Fibroblast of pulmonary artery (primary cell): ENCODE measurements at places on chromosomes 12 and 14.

DNA sequence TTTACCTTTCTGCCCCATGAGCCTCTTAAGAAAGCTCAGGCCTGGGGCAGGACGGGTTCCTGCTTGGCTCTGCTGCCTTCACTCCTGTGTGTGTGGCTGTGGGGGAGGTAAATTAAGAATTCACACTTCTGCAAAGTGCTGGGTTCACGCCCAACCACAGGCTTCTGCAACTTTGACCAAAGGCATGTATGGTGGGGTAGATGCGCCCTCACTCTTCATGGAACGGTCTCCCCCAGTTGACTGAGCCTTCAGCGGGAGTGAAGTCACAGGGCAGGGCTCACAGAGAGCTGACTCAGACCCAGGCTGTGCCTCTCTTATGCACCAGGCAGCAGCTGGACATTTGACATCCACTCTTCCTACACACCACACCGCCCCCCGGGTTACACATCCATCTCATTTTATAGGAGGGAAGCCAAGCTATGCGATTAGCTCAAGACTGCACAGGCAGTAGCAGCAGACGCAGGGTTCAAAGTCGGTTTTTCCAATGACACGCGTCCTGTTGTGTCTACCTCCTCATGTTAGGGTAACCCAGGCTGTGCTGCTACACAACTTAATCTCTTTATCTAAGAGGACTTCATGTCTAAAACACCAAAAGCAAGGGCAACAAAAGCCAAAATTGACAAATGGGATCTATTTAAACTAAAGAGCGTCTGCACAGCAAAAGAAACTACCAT lies 15.4 kb upstream of the BCL11B start:
- DNase-seq, result no peak

- no peak for DNase-seq
Observed at GRCh38 chr14:100603341-100604120, 16.3 kb upstream of the BEGAIN start.

- peak; percentile 87 for DNase-seq
Observed at GRCh38 chr14:75303381-75303789, 24.8 kb downstream of the FOS start.

DNA sequence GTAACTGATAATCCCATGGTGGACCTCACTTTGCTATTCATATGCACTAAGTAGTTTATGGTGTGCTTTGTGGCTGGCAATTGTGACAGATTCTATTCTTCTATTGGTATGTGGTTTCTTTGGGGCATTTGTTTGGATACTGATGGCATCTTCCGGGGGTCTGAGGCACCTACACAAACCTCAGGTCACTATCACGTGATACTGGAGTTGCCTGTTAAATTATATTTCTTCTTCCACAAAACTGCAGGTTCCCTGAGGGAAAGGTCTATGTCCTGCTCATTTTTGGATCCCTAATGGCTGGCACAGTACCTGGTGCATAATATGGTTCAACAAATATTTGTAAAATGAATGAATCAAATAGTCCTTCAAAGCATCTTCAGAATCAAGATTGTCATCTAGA lies 49.5 kb upstream of the HELB start:
- DNase-seq, result no peak

GRCh38 chr12:42696406-42697149 lies 107.0 kb upstream of the PRICKLE1 start:
- peak; percentile 92 for DNase-seq

GRCh38 chr12:97148941-97149559 lies 242.0 kb downstream of the NEDD1 start:
- peak; percentile 47 for DNase-seq

GRCh38 chr12:79322905-79323304 lies 367.9 kb downstream of the PAWR start:
- DNase-seq, result no peak

DNA sequence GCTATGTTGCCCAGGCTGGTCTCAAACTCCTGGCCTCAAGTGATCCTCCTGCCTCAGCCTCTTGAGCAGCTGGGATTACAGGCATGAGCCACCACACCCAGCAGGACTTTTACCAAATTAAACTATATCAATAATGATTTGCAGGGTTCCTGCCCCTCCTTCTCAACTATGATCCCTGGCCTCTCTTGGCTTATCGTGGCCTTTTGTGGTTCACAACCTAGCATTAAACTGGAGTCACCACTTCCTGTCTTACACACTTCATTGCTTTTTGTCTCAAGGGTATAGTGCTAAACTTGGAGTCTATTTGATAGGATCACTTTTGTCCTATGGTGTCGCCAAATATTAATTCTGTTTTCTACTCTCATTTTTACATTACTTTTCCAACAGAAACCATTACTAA lies 64.5 kb downstream of the SEC23A start:
- DNase-seq, result no peak

DNA sequence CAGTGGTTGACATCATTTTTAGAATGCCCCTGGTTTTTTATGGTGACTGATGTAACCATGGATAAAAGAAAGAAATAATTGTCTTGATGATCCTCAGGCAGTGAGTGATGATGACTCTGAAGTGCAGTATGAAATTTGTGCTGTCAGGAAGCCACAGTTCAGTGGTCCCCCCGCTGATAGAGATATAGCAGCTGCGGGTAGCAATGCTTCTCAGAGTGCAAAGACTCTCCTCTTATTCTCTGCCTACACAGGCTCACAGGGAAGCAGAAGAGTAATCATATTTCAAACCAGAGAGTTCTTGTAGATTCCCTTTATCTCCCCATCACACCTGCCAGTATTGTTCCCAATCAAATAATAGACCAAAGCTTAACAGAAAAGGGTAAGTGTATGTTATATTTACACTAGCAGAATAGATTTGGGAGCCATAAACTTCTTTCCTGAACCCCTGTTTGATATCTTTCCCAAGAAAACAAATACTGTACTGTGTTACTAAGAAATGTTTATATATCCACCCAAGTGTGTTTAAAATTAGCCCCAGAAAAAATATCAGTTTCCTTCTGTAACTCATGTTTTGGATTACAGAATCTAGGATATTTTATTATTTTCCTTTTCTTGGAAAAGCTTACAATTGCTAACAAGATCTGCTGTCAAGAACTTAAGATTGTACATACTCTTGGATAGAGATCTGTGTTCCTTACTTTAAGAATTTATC lies 1817.4 kb upstream of the FLRT2 start:
- DNase-seq, result no peak

GRCh38 chr12:26318661-26319068 lies 123.3 kb downstream of the SSPN start:
- peak; percentile 83 for DNase-seq

DNA sequence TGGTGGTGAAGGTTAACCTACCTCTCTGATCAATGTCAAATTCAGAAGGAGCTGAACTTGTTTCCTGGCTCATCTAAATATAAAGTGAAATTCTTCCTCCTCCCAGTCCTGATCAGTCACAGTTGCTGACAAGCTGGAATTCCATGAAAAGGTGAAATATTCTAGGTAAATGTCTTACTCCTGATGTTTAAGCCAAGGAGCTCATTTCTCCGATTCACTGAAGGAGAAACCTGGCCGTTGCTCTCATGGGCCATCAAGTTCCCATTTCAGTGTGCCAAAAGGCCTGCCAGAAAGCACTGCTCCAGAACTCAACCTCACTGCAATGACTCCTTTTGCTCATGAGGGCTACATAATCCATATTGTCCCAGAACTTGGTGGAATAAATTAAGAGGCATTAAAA lies 707.5 kb downstream of the GALC start:
- DNase-seq, result no peak

DNA sequence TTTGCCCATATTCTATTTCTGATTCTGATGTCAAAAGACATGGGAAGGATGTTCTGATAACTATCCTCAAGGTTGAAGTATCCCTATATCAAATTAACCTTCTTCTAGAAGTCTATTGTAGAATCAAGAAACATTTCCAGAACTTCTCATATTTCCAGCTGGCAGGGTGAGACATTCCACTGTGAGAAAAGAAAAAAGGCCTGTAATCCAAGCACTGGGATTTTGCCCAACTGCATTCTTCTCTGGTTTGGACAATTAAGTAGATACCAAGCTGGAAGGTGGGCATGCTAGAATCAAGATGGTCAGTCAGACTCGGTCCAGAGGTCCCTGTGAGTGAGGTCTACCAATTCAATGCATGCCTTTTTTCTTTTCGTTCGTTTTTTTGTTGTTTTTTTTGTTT lies 60.9 kb downstream of the MAP3K9 start:
- DNase-seq, result no peak

- no peak for DNase-seq
Observed at GRCh38 chr12:123760267-123760938, 1.7 kb upstream of the DNAH10 start.

- no peak for DNase-seq
Observed at GRCh38 chr12:32949815-32950214, 53.2 kb upstream of the PKP2 start.

DNA sequence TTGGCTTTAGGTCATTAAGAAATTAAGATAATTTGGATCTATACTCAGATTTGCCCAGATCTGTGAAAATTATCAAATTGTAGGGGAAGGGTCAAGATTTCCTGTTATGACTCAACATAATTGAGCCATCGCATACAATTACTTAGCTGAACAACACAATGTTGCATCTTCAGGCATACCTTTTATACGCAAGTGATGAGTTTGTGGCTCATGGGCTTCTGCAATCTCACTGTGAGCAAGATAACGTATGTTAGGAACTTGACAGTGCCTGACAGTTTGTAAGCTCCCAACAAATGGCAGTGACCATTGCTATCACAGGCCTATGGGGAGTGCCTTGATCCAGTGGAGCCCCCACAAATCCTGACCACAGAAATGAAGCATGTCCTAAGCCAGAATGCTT lies 199.7 kb downstream of the BCAT1 start:
- no peak for DNase-seq

DNA sequence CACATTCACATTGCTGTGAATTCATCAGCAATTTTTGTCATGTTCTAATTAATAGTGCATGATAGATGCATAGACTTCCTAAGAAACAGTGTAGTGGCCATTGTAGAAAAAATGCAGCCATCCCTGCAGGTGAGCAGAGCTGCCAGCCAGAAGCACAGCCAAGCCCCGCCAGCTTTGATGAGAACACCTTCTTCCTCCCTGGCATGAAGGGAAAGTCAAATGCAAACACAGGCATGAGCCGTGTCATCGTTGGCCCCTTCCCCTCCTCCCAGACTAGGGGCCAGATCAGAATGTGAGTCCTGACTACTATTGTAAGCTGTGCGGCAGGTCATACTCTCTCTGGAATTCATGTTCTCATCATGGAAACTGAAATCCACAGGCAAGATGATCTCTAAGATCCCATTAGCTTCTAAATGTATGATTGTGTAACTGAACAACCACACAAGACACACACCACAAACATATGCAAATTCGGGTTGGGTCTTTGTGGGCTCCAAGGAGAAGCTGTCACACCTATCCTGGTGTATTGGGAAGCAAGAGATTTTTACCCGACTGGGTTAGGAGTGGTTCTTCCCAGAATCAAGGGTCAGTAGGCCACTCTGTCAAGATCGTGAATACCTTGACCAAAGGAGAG lies 2.8 kb upstream of the AQP2 start:
- DNase-seq, result no peak
